ENCODE measurements at places on chromosomes 11 and 22.

DNA sequence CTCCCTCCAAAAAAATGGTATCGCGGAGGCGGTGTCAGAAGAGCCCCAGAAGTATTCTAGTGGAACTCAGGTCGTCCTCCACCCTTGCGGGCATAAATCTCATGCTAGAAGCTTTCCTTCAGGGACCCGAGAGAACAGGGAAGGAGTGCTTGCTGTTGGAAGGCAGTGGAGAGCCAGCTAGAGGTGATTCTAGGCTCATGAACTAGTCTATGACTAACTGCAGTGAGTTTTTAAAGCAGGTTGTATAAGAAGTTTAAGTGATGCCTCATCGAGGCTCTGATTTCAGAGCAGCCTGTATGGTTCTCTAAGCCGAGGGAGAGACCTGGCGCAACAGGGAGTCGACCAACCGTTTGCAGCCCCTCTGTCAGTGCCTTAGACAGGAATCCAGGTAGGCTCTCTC lies 85.7 kb downstream of the TBC1D22A start:
- DNase-seq, result no peak

DNA sequence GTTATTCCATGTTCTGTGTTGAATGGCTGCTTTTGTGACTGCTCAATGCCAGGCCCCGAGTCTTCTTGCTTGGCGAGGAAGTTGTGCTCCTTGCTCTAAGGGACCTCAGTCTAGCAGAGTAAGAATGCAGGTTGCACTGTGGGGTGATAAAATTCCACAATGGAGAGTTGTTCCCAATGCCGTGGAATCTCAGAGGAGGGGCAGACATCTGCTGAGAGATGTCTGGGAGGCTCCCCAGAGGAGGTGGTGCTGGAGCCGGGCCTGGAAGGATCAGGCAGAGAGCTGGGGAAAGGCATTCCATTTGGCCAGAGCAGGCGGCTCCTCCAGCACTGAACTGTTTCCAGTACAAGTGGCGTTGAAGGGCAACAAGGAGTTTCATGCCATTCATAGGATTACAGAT lies 55.2 kb downstream of the ST3GAL4 start:
- DNase-seq, result no peak

DNA sequence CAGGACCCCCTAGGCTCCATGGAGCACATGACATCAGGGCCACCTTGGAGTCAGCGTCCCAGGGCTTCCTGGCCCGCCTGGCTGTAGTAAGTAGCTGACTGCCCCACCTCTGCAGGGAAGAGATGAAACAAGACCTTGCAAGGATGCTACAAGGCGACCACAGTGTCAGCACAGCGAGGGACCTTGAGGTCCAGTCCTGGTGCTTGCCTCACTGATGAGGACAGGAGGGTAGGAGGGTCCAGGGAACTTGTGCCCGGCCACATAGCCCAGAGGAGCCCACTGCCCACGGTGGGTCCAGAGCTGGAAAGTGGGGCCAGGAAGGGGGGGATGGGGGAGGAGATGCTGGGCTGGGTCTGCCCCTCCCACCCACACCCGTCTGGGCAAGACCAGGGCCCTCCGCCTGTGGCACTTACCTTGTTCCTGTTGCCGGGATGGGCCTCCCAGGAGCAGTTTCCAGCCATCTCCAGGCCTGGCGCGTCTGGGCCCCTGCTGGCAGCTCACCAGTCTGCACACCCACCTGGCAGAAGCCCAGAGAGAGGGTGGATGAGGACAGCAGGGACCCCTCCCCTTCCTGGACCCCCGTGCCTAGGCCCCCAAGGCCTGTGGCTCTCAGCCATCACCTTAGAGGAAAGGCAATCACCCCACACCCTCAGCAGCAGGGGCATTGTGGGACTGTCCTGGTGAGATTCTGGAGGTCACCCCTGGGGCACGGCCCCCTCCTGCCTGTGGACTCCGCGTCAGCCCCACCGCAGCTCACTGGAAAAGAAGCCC lies 3.4 kb downstream of the MRGPRF start:
- no peak for DNase-seq

DNA sequence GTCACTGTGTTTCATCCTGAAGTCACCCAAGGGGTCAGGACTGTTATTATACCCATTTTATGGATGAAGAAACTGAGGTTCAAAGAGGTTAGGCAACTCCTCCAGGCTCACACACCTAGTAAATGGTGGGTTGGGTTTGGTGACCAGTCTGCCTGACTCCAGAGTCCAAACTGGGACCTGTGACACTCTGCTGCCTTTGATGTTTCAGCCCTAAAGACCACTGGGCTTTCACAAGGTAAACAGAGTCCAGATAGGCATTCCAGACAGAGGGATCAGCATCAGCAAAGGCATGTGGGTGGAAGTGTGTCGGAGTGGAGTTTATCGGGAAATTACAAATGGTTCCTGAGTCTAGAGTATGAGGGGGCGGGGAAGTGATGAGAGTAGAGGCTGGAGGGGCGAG lies 38.5 kb downstream of the MICAL2 start:
- no peak for DNase-seq

GRCh38 chr22:46373159-46373558 lies 37.6 kb downstream of the TRMU start:
- peak; percentile 10 for DNase-seq

DNA sequence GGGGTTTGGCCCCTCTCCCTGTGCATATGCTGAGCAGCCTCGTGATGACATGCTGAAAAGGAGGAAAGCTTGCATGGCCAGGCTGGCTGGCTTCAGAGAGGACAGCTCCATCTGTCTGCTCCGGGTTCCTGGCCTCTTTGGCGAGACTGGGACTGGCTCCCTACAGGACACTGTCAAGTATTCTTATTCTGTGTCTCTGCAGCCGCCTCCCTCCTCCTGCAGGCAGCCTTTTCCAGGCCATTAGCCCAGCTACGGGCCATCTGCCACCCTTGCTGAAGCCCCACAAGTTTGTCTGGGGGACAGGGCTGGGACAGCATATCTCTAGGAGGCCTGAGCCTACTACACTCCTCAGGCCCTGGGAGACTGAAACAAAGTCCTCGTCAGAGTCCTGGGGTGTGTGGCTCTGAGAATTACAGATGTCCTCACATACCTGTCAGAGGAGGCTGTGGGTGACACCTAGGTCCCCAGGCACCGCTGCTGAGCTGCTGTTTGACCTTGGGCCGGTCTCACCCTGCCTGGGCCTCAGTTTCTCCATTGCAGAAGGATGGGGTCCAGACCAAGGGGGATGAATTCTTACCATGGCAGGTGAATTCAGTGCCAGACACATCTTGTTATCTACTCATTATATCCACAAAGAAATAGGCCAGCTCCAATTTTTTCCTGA lies 11.0 kb downstream of the MRGPRG start:
- DNase-seq, result no peak

- no peak for DNase-seq
Observed at GRCh38 chr11:129933891-129934290, 38.5 kb upstream of the NFRKB start.

GRCh38 chr11:129426038-129426437 lies 50.4 kb downstream of the BARX2 start:
- DNase-seq, result no peak

DNA sequence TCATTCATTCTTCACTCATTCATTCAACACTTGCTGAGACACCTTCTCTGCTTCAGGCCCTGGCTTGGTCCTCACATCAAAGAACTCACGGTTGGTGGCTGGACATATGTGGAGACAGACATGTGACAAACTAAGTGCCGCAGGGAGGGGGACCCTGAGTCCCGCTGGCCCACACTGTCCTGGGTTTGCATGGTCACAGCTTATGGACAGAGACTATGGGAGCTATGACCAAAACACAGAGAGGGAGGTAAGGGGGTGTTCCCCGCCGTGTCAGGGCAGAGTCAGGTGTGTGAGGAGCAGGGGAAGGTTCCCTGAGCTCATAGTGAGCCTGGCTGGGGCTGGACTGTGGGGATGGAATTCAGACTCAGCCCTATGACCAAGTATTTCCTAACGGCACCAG lies 123.1 kb downstream of the MPPED1 start:
- DNase-seq, result no peak

DNA sequence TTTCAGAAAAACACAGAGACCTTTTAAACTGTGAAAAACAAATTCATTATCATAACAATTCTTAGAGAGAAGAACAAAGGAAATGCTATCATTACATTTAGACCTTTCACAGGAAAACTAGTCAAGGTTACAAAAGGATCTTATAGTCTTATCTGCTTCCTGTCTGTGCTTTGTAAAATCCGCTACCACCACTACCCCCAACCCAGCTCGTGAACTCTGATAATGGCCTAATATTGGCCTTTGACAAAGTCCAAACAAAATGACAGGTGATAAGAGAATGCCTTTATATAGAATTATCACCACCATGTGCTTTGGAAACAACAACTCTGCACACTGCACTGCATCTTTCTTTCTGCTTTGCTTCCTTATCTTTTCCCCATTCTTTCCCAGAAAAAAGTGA lies 272.5 kb downstream of the SBF2 start:
- no peak for DNase-seq

GRCh38 chr11:31847761-31848160 lies 36.6 kb upstream of the PAX6 start:
- no peak for DNase-seq

GRCh38 chr11:6611092-6611962 lies 689 bp downstream of the TAF10 start:
- peak; percentile 51 for DNase-seq

- DNase-seq, result peak; percentile 42
Observed at GRCh38 chr11:19903620-19904069, 191.0 kb downstream of the NAV2 start.

- DNase-seq, result peak; percentile 80
Observed at GRCh38 chr22:30286813-30287647, 2.3 kb downstream of the CASTOR1 start.

Data from CD8-positive, alpha-beta T cell (primary cell).